SIG-M5 (cell line): ENCODE measurements at places on chromosomes 6 and 20.

DNA sequence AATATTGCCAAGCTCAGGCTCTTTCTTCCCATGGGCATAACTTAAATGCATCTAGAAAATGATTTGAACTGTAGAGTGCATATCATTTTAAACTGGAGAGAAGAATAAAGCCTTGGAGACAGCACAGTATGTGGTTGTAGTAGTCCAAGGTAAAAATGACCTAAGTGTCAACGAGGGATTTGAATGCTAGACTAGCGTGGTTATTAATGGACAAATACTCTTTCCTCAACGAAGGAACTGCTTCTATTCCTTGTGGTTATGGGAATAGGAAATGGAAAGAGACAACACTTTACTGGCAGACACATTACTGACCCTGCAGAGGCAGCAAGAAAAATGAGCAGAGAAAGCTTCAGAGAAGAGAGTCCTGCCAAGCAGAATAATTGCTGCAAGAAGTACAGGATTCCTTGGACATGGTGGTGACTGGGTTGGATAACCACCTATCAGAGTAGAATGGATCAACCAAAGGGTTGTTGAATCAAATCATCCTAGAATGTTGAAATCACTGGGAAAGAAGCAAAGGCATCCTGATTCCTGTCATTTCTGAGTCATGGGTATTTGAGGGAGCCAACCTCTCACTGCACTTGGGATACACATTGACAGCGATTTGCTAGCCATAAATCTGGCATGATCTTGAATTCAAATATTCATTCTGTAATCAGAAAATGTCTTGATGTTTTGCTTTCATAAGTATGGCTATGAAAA lies 258.1 kb upstream of the EPHA7 start:
- no peak for DNase-seq

DNA sequence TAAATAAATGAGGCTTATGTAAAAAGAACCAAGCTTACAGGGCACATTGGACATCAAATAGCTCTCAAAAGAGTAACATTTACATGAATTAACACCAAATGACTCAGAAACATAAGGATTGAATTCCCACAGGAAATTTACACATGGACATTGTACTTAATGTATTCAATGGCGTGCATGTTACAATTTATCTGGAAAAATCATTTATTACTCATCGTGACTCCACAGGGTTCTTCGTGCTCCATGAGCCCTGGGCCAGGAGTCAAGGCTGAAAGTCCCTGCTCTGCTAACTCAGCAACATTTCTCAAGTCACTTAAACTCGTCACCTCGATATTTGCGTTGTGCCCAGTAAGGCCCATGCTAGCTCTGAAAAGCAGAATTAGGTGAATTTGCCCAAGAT lies 158.5 kb downstream of the PHACTR1 start:
- no peak for DNase-seq

DNA sequence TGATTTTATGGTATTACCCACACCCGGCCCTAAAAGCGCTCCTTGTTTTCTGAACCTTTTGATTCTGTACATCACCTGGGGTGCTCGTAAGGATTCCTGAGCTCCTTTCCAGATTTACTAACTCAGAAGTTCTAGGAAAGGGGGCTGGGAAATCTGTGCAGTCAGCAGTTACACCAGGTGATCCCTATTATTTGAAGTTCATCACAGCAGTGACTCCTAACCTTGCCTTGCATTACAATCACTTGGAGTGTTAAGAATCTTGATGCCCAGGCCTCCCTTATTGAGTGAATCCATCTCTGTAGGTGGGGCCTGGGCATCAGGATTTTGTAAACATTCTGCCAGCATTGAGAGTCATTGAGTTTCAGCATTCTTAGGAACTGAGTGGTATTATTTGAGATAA lies 44.7 kb downstream of the BMP6 start:
- DNase-seq, result no peak

GRCh38 chr6:139611327-139612134 lies 237.1 kb upstream of the CITED2 start:
- no peak for DNase-seq

DNA sequence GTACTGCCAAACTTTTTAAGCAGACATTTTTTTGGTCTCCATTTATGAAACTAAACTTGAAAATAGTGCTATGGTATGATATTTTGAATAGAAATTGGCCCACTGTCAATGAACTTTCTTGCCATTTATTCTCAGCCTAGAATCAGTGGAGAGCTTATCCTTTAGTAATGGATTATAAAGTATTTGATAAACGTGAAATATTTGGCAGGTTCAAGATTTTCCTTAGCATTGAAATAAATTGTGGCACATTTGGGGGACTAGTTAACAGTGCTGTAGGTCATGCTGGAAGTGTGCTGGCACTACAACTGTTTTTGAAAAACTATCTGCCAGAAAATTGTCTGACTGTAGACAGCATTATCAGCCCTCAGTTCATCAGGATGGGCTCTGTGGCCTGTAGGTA lies 2.1 kb downstream of the PRSS35 start:
- no peak for DNase-seq

GRCh38 chr6:101083533-101084175 lies 202.5 kb upstream of the ASCC3 start:
- no peak for DNase-seq

DNA sequence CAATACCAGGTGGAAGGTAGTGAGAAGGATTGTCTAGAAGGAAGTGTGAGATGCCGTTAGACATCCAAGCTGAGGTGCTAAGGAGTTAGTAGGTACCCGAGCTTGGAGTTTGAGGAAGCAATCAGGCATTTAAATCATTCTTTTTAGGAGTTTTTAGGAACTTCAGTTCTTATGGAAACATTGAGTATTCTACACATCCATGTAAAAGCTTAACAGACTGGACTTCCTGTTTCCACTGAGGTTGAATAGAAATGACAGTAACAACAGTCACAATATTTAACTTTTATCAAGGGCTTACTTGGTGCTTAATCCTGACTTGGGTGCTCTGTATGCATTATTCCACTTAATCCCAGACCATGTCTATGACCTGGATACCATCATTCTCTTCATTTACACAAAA lies 136.4 kb downstream of the UST start:
- DNase-seq, result no peak

- DNase-seq, result no peak
Measured at GRCh38 chr6:452301-453067, 60.9 kb downstream of the IRF4 start.

DNA sequence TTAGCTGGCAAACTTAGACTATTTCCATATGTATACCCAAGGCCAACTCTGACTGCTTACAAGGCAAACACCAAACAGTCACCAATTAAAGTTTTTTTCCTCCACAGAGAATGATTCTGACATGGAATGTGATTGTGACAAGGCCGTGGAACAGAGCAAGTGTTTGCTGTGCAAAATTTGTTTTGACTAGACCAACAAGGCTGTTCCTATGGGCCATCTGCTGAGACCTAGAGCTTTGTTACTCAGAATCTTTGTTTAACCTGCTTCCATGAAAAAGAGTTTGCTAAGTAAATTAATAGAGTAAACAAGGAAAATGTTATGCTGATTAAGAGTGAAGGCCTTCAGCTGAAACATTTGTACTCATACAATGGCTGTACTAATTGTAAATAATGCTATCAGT lies 51.6 kb upstream of the IMPG1 start:
- DNase-seq, result no peak

GRCh38 chr6:100671740-100672139 lies 207.0 kb upstream of the SIM1 start:
- DNase-seq, result no peak

GRCh38 chr6:24967211-24967610 lies 31.5 kb upstream of the RIPOR2 start:
- DNase-seq, result no peak

- DNase-seq, result no peak
Measured at GRCh38 chr20:21357844-21358243, 39.5 kb downstream of the NKX2-4 start.

- DNase-seq, result no peak
Measured at GRCh38 chr6:161445021-161445799, 171.3 kb upstream of the AGPAT4 start.

DNA sequence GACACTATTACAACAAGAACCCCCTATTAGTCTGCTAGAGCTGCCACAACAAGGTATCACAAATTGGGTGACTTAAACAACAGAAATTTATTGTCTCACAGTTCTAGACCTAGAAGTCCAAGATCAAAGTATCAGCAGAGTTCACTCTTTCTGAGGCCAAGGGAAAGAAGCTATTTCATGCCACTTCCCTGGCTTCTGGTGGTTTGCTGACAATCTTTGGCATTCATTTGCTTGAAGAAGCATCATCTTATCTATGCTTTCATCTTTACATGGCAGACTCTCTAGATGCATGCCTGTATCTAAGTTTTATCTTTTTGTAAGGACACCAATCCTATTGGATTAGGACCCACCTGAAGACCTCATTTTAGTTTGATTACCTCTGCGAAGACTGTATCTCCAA lies 296.8 kb upstream of the MARCKS start:
- DNase-seq, result no peak

DNA sequence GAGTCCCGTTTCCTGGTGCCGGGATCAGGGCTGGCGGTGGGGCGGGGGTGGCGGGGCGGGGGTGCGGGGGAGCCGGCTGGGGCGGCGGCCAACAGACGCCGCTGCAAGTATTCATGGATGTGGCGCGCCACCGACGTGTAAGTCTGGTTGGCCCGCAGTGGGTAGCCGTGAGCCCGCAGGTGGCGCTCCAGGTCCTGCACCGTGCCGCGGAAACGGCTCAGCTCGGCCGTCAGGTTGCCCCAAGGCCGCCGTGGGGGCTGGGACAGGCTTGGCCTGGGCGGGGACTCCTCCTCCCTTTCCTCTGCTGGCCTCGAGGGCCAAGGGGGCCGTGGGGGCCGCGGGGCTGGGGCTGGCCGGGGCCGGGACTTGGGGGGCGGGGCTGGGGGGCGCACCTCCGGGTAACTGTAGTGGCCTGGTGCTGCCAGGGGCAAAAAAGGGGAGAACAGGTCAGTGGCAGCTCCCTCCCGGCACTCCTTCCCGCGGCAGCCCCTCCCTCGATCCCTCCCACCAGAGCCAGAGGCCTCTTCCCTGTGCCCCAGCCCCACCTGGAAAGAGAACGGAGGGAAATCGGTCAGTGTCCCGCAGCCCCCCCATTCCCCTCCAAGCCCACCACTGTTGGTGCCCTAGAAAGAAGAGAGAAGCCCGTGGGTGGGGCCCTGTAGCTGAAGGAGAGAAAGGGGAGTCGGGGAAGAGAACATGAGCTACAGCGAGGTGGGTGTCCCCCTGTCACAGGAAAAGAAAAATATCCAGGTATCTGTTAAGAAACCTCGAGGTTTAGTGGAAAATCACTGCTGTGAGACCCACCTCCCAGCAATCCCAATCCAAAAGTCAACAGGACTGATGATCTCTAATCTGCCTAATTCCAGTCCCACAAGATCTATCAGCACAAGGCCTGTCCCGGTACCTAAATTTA lies 21.3 kb downstream of the TNXB start:
- DNase-seq, result no peak

DNA sequence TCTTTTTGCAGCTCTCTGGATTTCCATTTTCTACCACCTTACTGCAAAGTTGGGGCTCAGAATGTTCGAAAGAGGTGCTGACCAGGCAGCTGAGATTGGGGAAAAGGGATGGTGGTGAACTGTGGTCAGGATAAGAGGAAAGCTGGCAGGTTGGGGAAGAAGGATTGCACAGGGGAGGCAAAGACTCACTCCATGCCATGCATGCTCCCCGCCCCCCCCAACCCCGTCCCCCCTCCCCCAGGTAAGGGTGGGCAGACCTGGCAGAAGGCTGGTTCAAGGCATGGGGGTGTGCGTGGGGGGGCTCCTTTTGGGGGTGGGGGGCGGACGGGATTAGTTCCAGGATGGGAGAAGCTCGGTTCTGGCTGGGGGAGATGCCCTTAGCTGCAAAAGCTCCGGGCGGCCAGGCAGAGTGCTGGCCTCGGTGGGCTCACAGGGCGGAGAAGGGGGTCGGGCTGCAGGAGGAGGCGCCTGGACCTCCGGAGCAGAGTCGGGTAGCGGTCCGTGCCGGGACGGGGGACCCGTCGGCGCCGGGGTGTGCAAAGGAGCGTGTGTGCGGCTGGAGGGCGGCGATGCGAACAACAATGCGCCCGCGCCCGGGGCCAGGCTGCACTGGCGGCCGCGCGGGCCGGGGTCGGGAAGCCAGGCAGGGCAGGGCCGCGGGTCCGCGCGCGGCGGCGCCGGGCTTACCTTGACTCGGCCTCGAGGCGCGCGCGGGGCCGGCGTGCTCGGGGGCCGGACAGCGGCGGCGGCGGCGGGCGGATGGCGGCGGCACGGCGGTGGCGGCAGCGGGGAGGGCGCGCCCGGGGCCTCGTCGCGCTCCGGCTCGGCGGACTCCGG lies 880 bp downstream of the ADNP start:
- no peak for DNase-seq

GRCh38 chr6:15395087-15395486 lies 149.2 kb downstream of the JARID2 start:
- no peak for DNase-seq

- no peak for DNase-seq
Measured at GRCh38 chr20:40254023-40254772, 434.8 kb downstream of the MAFB start.

DNA sequence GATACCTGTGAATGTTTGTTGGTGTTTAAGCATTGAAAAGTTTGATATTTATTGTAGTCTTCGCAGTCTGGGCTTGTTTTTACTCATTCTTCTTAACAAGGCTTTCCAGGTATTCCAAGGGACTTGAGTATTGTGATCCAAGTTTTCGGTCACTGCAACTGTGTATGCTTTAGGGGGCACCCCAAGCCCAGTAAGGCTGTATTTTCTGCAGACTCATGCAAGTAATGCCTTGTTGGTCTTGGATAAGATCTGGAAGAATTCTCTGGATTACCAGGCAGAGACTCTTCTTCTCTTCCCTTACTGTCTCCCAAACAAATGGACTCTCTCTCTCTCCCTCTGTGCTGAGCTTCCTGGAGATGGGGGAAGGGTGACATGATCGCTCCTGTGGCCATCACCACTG lies 82.1 kb downstream of the RFPL4B start:
- DNase-seq, result no peak

DNA sequence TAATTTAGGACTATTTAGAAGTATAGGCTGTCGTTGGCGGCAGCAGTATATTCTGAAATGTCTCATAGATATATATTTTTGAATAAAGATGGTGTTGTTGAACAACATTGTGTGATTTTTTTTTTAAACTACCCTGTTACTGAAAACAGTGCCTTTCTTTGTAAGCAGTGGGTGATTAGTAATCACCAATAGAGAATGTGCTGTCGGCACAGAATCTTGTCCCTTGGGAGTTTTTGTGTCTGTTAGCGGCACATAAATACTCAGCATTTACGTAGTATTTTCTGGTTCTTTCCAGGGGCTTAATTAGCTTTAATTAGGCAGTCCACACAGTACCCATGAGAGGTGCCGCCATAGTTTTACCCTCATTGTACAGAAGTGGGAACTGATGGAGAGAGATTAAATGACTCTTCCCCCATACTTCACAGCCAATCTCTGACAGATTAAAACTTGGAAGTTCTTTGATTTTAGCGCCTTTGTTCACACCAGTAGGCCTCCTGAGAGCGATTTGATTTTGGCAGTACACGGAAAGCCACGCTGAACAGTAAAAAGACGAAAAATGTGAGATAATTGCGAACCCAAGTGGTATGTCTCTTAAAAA lies 58.8 kb downstream of the RPRD1B start:
- no peak for DNase-seq

GRCh38 chr6:18667612-18668011 lies 280.5 kb downstream of the RNF144B start:
- DNase-seq, result no peak
